Stimulated activated CD8-positive, alpha-beta memory T cell treated with anti-CD3 and anti-CD28 coated beads, Interleukin-15, amount 100 ng/mL, for 1 hour (primary cell): ENCODE measurements at places on chromosomes 7 and 10.

GRCh38 chr10:11150879-11151415 is 133.3 kb downstream of the CELF2 start:
- no peak for DNase-seq

GRCh38 chr10:18079665-18080295 is 60.4 kb upstream of the CACNB2 start:
- DNase-seq = no peak

- no peak for DNase-seq
Measured at GRCh38 chr7:81839708-81840369, 70.0 kb upstream of the HGF start.

GRCh38 chr7:24974026-24974832 is 5.7 kb downstream of the OSBPL3 start:
- no peak for DNase-seq

DNA sequence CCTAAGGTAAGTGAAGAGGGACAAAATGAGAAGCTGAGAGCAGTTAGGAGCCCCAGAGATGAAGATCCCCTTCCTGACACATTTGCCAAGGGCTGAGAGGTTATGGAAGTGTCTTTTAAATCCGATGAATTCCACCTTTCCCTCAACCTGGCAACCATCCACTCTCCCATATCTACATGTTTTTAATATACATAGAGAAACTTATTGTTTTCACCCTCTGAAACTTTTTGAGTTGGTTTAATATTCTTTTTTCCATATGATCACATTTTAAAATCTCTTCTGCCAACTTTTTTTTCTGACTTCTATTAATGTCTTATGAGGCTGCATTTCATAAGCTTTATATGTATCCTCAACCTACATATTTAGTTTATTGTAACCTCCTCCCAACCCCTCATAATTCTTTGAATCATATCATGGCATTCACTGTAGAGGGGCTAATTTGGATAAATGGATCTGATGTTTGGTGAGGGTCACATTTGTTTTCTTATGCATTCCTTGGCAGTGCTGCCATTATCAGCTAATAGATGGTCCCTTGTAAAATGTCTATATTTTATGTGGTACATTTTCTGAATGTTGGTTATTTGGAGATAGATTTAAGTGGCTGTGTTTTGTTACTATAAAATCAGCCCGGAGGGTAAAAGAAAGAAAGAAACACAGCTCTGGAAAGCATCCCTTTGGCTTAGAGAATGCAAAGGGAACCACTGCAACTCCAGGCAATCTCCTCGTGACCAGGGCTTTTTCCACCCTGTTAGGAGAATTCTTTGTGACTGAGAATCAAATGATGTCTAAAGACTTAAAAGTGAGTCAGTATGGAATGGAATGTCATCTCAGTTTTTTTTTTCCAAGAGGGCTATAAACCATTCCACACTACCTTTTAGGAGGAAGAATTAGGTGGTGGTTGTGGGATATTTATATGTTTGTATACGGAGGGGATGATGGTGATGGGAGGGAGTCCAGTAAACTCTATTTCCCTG is 334.4 kb downstream of the SUGCT start:
- DNase-seq = no peak

GRCh38 chr7:127782654-127783559 is 130.9 kb downstream of the SND1 start:
- DNase-seq = no peak

- DNase-seq = no peak
Measured at GRCh38 chr10:66834802-66835201, 91.0 kb upstream of the LRRTM3 start.

DNA sequence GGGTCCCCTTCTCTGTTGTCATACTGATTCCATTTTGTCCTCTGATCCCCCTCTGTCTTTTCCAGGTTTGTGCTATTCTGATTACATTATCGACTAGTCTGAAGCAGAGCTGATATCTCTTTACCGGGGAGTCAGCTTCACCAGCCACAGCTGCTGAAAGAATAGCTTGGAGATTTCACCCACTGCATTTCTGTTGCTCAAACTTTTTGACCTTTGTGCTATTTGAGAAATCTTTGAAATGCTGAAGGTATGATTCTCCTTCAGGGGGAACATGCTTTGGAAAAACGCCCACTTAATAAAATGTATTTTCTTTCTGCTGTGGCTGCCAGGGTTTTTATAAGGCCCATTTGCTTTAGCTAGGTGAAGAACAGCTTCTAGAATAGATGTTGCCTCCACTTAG is 197.8 kb upstream of the TCF7L2 start:
- no peak for DNase-seq

GRCh38 chr7:28587211-28587610 is 174.9 kb downstream of the CREB5 start:
- DNase-seq = no peak

DNA sequence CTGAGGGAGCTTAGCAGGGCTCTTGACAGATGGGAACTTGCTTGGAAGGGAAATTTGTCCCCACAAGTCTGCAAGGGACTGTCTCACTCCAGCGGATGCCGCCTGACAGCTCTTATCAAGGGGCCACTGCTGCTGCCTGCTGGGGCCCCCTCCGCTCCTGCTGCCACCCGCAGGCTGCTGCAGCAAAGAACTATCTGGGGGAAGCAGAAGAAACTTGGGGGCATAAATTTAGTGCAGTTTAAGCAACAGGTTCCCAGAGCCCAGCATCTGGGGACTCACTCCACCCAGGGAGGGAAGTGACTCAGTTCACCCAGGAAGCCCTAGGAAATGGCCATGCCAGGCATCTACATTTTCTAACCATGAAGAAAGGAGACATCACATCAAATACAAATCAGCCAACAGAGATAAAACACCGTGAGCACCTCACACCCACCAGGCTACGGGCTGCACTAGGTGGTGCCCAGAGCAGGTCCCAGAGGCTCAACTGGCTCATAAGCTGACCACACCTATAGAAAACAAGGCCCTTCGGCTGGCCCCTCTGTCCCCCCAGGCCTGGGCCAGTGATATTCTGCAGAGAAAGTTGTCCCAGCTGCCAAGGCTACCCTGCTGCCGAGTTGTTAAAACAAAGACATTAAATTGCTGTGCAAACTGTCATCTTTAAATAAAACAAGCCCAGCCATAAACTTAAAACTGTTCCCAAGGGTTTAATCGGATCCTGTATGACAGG is 3.7 kb downstream of the RGS10 start:
- no peak for DNase-seq
